Brain microvascular endothelial cell (primary cell): ENCODE measurements at places on chromosomes 2 and 18.
A peak's percentile ranks its signal among the peaks of the same experiment; 100 is the strongest.

GRCh38 chr2:197821550-197822289, 17.3 kb downstream of the PLCL1 start:
- no peak for DNase-seq

DNA sequence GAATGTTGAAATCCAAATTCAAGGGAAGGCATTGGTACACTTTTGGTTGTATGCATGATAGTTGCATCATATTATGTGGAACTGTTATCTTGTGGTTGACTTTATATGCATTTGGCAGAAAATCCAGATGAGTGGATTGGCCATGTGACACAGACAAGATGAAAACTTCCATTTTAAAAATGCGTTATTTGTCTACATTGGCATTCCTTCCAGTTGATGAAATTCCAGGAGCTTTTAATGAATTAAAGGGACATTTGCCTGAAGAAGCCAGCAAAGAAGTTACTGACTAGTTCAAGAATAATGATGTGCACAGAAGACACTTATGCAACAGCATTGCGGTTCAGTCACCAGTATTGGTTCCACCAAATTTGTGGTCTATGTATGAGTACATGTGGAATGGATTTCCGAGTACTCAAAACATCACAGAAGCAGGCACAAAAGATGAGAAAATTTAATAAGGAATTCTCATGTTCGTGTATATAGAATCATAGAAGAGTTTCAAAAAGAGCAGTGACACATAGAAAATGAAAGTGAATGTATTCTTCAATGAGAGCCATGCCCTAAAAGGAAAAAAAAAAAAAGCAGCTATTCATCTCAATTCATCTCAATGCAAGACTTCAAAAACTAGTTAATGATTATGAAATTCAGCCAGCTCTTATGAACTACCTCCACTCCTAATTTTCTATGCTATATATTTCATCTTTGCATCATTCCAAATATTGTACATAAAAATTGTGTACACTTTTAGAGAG, 232.1 kb downstream of the RBM43 start:
- DNase-seq, result peak; percentile 27

DNA sequence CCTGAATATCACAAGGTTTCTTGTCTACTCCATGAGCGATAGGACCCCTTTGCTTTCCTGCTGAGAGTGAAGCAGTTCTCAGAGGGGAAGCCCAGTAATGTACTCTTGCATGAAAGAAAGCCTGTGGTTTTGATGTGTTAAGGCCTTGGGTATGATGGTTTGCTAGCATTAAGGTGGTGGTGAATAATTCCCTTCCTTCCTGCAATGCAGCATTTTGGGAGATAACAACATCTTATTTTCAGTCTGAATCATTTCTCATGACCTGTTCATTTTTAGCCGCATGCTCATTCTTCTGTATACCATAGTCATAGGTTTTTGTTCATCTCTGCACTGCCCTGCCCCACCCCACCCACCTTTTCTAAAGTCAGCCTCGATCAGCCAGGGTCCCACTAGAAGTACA, 66.2 kb downstream of the HNMT start:
- peak; percentile 84 for DNase-seq

GRCh38 chr2:176692533-176692932, 423.3 kb downstream of the MTX2 start:
- no peak for DNase-seq

DNA sequence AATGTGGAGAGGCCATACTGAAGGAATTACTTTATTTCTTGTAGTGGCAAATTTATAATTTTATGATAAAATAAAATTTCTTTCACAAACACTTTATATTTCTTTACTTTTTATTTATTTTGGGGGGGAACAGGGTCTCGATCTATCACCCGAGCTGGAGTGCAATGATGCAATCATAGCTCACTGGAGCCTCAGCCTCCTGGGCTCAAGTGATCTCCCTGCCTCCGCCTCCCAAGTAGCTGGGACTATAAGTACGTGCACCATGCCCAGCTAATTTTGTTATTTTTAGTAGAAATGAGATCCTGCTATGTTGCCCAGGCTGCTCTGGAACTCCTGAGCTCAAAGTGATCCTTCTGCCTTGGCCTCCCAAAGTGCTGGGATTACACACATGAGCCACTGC, 59.6 kb downstream of the SOS1 start:
- DNase-seq, result no peak

DNA sequence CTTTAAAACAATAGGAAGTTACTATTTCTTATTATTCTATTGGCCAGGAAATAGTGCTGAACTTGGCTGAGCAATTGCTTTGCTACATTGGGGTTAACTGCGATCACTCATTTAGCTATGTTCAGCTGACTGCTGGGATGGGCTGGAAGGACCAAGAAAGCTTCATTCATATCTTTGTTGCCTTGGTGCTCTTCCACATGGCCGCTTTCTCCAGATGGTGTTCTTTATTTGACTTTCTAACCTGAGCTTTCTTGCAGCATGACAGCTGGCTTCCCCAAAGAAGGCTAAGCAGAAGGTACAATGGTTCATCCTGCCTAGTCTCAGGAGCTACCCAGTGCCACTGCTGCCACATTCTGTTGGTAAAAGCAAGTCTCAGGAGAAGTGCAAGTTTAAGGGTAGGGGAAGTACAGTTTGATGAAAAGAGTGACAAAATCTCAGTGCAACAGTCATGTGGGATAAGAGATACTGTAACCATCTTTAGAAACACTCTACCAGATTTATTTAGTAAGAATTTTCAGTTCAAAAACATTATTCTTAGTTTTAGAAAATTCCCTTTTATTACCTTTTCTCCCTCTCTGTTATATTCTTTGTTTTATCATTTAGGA, 180.6 kb upstream of the RBMS1 start:
- DNase-seq, result no peak

GRCh38 chr2:69642709-69643601, 584 bp downstream of the AAK1 start:
- DNase-seq, result peak; percentile 79

DNA sequence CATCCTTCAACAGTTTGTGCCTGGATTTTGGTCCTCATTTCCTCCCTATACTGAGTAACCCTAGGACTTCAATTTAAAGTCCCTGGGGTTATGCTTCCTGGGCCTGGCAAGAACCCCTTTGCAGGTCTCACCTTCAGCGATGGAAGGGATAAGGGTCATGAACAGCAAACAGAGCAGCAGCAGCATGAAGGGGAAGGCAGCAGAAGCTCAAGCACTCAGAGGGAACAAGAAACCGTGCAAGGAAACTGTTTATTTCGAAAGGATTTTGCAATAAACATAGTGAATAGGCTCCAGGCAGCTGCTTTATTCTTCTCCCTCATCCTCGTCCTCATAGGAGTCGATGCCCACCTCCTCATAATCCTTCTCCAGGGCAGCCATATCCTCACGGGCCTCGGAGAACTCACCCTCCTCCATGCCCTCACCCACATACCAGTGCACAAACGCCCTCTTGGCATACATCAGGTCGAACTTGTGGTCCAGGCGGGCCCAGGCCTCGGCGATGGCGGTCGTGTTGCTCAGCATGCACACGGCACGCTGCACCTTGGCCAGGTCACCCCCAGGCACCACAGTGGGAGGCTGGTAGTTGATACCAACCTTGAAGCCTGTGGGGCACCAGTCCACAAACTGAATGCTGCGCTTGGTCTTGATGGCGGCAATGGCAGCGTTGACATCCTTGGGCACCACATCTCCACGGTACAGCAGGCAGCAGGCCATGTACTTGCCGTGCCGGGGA, 2.8 kb upstream of the TUBA4B start:
- DNase-seq, result no peak
